SHP77 treated with DMSO at 0.1 percent for 48 hours (cell line): ENCODE measurements at places on chromosomes 13 and 19.

GRCh38 chr19:18264971-18265540 lies 9.2 kb downstream of the IQCN start:
- no peak for DNase-seq

DNA sequence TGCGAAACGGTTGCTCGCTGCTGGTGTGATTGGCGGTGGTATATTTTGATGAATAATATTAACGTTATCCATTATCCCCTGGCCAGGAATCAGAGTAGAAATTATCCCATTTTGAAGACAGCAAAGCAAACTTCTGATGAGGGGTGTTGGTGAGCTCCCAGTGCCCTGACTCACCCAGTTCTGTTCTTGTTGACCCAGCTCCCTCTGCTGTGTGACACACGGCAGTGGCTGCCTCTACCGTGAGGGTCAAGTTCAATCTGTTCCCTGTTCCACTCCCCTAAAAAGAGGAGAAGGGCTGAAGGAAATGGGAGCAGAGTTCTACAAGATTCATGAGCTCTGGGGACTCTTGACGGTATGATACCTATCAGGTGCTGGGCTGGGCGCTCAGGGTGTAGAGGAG lies 2.0 kb downstream of the CAMSAP3 start:
- DNase-seq = no peak

DNA sequence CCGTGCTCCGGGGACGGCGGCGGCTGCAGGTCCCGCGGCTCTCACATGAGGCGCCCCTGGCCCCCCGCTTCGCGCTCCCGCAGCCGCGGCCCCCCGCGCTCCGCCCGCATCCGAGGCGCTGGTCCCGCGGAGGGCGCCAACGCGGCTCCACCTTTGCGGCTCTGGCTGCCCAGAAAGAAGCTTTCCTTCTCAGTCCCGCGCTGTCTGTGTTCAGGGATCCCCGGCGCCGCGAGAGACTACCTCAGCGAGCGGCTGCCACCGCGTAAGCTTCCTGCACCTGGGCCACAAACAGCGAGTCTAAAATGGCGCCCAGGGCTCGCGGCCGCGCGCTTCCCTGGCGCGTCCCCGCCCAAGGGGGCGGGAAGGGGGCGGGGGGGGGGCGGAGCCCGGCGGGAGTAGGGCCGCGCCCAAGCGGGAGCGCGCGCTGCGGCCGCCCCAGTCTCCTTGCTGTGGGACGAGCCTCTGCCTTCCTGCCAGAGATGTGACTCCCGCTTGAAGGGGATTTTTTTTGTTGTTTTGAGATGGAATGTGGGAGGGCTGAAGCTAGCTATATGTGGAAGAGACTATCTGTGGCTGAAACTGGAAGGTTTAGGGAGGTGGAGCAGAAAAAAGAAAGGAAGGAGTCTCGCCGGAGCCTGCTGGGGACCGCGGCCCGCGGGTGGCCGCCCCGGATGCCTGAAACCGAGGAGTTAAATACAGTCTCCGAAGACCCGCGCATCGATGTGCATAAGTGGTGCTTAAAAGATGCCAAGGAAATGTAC lies at the start of gene FBXL3:
Gene FBXL3, minus strand, starts transcription at position 299 of the 761 bp plus-strand sequence. CDS start 5,299 bp downstream, outside the sequence.
- peak; percentile 53 for DNase-seq

GRCh38 chr19:19463348-19464117 lies 51.8 kb downstream of the TSSK6 start:
- no peak for DNase-seq

DNA sequence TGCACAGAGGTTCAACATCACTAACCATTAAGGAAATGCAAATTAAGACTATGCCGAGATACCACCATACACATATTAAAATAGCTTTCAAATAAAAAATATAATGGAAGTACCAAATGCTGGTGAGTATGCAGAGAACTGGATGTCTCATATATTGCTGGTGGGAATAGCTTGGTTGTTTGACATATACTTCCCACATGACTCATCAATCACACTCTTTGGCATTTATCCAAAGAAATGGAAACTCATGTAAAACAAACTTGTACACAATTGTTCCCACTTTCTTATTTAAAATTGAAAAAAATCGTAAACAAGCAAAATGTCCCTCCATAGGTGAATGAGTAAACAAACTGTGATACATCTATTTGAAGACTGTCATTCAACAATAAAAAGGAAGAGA lies 982.6 kb upstream of the ATXN8OS start:
- DNase-seq = no peak

GRCh38 chr13:72164811-72165210 lies 297.8 kb upstream of the DACH1 start:
- no peak for DNase-seq

DNA sequence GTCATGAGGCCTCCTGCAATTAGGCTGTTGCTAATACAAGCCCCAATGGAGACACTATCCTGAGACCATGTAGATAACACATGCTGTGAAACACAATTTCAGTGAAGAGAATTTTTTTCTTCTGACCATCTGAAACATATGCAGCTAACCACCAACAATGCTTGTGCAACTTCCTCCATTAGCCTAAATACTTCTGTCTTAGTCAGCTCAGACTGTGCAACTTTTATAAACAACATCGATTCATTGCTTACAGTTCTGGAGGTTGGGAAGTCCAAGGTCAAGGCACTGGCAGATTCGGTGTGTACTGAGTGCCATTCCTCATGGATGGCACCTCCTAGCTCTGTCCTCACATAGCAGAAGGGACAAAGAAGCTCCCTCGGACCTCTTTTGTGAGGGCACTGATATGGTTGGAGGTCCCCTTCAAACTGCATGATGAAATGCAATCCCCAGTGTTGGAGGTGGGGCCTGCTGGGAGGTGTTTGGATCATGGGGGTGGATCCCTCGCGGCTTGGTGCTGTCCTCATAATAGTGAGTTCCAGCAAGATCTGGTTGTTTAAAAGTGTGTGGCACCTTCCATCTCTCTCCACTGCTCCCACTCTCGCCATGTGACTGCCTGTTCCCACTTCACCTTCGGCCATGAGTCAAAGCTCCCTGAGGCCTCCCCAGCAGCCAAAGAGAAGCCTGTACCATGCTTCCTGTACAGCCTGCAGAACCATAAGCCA lies 27.7 kb downstream of the STK24 start:
- DNase-seq = no peak

DNA sequence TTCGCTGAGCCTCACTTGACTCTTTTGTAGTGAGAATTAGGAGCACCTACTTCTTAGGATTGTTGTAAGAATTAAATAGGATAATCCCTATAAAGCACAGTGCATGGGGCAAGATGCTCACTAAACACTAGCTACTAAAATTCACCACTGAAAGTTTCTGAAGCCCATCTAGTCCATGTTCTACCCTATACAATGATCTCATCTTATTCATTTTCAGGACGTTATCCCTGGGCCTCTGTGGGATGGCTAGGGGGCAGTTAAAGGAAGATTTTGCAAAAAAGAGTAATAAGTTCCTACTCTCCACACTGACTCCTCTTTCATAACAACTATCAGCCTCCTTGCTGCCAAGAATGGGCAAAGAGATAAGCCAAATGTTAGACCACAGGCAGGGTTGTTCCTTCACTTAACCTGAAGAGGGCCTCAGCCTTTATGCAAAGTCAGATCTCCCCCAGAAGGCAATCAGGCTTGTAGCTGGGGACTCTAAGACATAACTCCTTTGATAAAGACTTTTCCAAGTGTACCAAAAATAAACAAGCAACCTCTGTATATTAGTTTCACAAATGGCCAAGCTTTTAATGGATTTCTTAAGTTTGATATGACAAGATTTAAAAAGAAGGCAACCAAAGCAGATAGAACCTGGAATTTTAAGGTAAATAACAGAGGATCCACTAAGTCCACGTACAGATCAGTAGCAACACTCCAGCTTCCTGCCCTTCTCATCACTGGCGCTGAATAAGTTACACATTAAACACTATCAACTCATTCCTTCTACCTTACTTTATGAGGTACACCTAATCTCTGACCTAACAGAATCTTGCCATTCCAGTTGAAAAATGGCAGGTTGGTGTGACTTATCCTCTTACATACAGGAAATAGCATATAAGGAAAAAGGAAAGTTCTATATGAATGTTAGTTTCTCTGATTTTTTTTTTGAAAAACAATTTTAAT lies 44.4 kb downstream of the ELF1 start:
- DNase-seq = no peak

- DNase-seq = no peak
These were observed 113.5 kb downstream of the COL4A2 start for GRCh38 chr13:110420626-110421025.

DNA sequence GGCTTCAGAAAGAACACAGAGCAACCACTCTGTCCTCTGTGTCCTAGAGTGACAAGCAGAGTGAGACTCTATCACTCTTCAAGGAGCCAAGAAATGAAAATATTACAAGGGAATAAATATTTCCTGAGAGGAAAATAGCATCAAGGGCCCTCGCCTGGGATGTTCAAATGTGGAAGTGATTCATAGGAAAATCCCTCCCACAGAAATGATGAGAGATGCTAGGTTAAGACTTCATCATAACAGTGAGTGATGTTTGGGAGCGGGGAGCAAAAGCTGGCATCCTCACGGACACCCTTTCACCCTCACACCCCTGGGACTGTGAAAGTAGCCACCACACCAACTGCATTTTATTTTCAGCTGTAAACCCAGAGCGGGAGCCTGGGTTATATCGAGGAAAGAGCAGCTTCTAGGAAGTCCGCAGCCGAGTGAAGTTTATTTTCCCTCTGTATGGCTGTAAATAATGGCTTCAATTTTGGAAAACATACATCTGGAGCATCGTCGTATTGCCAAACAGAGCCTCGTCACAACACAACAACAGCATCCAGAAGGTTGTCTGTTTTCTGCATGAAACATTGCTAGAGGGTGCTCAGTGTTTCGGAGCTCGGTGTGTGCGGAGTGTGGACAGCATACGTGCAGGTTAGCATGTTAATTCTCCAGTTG lies 54.8 kb downstream of the DLEU7 start:
- DNase-seq = no peak

DNA sequence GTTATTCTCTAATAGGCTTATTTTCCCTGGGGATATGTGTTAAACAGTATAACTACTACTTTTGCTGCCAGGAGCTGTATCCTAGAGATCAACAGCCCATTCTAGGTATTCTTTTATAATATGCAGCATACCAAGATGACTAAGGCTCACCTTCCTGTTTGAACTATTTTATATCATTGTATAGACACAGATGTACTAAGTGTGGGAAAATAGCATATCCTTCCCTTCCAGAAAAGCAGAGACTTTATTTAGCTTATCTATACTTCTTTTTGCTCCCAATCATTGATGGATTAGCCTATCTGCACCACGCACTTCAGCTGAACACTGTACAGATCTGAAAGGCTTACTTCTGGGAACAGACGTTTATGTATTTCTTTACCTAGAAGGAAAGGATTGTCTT lies 82.6 kb downstream of the MAB21L1 start:
- DNase-seq = no peak

DNA sequence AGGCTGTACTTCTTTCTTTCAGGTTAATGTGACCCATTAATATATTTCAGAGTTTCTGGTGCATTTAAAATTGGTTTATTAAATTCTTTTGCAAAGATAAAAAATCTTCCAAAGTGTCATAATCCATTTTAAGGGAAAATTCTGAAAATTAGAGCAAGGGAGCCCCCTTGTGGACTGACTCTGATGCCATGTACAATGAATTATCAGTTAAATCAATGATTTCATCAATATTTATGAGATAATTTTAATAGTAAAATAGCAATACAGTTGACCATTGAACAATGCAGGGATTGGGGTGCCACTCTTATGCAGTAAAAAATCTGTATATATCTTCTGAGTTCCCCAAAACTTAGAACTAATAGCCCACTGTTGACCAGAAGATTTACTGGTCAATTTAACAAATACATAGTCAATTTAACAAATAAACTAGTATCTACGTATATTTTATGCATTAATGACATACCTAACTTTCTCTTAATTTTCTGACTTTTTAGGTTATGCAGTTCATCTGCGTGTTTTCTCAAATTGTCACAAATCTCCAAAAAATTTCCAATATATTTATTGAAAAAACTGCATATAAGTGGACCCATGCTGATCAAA lies 479.1 kb upstream of the MIR17HG start:
- DNase-seq = peak; percentile 23

DNA sequence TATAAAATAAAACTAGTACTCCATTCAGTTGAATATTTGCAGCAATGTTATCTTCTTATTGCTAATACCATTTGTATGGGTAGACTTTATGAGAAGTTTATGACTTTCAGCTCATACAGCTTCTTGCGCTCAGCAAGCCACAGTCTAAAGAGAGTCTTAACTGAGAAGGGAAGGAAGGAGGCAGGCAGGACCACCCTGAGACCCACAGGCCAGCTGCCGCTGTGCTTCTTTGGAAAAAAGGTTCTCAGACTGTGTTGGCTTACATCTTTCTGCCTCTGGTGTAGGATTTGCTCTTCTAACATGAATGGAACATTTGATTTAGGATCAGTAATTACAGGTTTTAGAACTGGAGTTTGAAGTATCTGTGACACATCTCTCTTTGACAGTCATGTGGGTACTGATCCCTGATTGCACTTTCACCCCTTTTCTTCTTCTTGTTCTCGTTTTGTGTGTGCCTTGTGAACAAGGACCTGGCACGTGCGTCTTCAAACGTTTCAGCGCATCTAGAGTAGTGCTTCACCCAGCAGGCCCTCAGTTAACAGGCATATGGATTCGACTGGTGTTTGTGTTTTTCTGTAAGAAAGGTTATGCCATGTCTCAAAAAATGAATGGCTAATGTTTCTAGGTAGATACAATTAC lies 7.1 kb upstream of the GPR18 start:
- no peak for DNase-seq

DNA sequence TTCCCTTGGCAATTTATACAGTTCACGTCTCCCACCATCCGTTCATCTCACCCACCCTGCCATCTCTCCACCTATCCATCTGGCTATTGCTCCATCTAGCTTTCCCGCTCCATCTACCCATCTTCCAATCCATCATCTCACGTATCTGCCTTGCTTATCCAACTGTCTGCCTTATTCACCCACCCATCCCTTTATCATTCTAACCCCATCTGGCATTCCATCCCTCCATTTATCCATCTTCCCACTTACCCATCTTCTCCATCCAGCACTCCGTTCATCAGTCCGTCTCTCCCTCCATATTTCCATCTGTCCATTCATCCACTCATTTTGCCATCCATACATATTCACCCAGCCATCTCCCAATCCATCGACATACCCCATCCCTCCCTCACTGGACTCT lies 10.0 kb downstream of the RPS16 start:
- DNase-seq = no peak

- DNase-seq = no peak
These were observed 12.9 kb upstream of the CCNE1 start for GRCh38 chr19:29798774-29799497.
